Esophagus squamous epithelium (tissue), 5 donors: ENCODE measurements at places on chromosomes 2 and 18. TPM values are rescaled to one million over a fixed set of nuclear protein-coding genes. Genes with fewer than 3 reads are reported as not detected.

DNA sequence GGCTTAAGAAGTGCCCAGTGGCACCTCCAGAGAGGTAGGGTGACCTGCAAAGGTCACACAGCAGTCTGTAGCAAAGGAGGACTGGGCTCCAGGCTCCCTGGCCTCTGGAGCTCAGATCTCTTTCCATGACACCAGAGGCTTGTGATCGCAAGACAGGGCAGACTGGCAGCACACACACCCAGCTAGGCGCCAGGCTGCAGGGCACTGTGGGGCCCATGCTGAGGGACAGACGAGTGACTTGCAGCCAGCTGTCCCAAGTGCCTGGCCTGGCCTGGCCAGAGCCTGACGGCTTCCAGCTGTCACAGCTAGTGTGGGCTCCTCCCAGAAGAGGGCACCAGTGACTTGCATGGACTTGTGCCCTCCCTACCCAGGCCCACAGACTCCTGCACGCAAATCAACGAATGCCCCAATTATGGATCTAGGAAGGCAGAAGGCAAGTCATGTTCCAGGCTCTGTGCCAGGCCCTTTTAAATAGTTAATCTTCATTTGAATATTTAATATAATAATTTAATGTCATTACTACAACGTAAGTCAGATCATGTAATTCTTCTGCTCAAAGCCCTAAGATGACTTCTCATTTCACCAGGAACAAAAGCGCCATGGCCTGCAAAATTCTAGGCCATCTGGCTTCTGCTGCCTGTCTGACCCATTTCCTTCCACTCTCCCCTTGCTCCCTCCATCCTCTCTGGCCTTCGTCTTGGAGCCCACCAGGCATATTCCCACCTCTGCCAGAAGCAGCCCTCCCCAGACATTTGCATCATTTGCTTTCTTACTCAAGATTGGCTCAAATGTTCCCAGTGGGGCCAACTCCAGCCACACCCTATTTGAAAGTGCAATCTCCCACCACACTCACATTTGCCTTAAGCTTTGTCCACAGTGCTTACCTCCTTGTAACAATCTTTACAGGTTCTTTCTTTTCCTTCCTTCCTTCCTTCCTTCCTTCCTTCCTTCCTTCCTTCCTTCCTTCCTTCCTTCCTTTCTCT lies 3.7 kb upstream of the SPEG start:
- DNase-seq: no peak

GRCh38 chr2:75986617-75987016 lies 275.9 kb upstream of the GCFC2 start:
- no peak for DNase-seq

DNA sequence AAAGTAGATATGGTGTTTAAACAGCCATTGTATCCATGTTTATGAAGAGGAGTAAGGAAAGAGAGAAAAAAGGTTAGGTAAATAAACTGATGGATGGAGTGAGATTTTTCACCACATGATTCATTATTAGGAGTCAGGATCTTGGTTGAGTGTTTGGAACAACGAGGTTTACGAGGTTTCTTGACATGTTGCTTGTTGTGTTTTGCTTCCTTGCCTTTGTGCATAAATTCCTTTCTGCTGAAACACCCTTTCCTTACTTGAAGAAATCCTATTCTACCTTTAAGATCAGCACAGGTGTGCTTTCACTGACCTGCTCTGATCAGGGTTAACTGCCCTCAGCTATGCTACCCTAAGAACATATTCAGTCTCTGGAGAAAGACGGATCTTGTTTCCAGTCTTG lies 66.6 kb downstream of the EFEMP1 start:
- no peak for DNase-seq

- no peak for DNase-seq
These were observed 972 bp upstream of the DLX2 start for GRCh38 chr2:172103471-172104272.

- no peak for DNase-seq
These were observed 63.1 kb downstream of the ANKRD12 start for GRCh38 chr18:9199681-9200080.

- DNase-seq: no peak
These were observed 106.4 kb downstream of the POLR1A start for GRCh38 chr2:85999061-85999831.

DNA sequence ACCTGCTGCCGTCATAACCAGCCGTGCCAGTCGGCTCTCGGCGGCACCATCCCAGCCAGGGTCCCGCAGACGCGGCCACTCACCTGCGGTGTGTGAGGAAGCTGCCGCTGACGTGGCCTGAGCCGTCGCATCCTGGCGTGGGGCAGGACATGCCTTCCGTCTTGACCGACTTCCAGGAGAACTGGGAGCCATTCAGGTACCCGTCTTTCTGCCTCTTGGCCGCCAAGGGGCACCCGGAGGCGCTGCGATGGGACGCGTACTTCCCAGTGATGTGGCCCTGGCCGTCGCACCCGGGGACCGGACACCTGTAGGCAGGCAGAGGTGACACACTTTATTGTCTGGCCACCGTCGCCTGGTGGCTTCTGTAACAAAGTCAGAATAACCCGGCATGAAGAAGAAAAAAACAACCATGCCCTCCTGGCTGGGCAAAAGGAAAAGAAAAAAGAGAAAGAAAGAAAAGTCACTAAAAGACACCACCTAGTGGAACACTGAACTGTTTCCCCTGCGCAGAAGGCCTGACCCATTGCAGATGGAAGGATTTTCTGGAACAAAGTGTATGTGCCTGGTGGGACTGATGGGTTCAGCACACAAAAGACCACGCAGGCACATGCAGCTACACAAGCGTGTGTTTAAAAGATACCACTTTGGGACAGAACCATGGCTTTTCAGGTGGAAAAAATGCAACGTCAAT lies 94.9 kb upstream of the PXDN start:
- DNase-seq: no peak

Gene LIPG
- 0.12 TPM for total RNA-seq

DNA sequence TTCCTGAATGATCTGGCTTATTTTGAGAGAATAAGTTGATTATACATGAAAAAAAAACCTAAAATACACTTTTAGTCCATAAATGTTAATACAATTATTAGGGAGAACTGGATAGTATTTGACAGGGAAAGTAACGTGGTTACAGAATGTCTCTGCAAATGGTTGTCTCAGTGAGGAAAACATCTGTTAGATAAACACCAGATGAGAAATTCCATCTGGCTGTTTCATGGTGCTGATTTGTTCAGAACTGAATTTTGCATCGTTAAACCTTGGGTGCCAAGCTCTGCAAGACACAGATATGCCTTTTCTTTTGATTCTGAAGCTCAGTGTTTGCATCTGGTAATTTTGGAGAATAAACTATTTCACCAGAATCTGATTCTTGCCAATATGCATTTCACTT lies 90.4 kb downstream of the SCN3A start:
- no peak for DNase-seq

GRCh38 chr2:86000938-86001312 lies 104.8 kb downstream of the POLR1A start:
- no peak for DNase-seq

Gene DNAJC10
- total RNA-seq: 26.0 TPM

- DNase-seq: no peak
These were observed 81.6 kb upstream of the ALPP start for GRCh38 chr2:232296776-232297525.

- no peak for DNase-seq
These were observed 8.6 kb downstream of the SNRNP27 start for GRCh38 chr2:69902213-69902922.

GRCh38 chr18:58845928-58846724 lies 18.6 kb upstream of the ZNF532 start:
- no peak for DNase-seq

Gene KCNIP3
- total RNA-seq: 2.5 TPM

DNA sequence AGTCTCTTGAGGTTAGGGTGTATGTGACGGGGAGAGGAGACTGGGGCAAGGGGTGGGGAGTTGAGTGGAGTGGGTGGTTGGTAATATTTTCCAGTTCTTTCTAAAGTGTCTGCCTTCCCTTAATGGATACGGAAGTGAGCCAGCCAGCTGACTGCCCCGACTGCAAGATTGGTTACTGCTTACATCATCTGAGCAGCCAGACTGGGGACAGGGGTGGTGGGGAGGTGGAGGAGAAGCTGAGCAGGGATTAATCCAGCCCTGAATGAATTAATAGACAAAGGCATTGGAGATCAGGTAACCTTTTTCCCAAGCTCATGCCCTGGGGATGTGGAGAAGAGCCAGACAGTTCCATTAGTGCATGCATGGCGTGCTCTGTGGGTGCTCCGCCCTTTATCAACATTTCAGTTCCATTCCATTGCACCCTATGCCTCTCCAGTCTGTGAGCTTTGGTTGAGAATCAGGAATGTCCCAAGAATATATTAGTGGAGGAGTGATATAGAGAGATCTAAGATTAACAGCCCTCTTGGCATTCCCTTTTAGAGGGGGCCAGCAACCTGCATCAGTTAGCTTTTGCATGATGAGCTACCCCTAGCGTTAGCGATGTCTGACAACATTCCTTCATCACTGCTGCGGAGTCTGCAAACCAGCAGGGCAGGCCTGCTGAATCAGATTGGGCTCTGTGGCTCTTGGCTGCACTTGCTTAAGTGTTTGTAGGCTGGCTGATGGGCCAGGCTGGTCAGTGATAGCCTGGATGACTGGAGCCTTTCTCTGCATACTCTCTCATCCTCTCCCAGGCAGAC lies 67.4 kb downstream of the TNP1 start:
- DNase-seq: no peak

DNA sequence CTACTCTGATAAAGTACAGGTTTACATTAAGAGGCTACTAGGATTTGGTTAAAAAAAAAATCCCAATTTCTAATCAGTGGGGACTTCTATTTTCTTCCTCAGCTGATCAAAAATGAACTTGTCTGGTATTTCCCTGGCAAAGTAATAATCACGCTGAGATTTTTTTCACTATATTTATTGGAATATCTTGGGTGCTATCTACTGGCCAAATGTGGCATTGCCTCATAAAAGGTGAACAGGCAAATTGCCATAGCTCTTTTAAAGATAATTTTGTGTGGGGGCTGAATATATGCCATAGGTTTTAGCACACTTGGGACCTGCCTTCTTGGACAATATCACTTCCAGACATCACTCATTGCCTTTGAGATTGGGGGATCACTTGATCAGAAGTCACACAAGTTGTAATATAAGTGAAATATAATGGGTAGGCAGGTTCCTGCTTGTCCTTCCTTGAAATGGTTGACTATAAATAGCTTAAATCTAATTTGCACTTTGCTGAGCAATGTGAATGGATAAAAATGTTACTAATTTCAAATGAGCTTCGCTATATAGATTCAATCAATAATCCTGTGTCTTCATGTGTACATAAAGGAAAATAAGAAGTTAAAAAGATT lies 7.0 kb upstream of the NXPH2 start:
- DNase-seq: no peak

GRCh38 chr2:199471443-199472057 lies 13.8 kb upstream of the SATB2 start:
- no peak for DNase-seq

DNA sequence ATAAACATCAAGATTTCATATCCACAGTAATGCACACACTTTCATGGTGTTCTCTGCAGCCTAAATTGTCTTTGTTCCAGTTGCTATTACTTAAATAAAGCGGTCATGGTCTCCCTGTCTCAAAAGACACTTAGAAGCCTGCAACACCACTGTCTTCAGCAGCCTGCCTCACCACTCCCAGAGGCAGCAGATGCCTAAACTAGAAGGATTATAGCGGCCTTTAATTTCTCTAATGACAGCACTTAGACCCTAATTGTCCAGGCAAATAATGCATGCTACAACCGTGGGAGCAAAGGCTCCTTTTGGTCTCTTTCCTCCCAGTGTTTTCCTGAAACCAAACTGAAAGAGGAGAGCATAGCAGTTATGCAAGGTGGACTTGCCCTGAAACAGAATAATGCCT lies 248.8 kb upstream of the SLC39A10 start:
- no peak for DNase-seq

DNA sequence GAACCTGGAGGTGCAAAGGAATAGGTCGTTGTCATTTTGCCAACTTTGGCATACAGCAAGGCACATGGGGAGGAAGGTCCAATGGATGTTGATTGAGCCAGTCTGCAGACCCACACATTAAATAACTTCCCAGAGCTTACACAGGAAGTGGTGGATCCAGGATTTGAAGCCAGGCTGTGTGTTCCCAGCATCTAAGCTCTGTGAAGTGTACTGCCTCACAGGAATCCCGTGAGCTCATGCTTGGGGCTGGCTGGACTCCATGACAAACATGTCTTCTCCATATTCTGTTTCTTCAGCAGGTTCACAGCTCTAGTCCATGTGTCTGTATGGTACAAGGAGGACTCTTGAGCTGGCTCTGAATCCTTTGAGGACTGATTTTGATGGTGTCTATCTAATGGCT lies 63.9 kb downstream of the KLHL29 start:
- DNase-seq: no peak

GRCh38 chr18:22641958-22642357 lies 224.2 kb upstream of the CTAGE1 start:
- no peak for DNase-seq

- DNase-seq: no peak
These were observed 10.2 kb downstream of the SP3 start for GRCh38 chr2:173955004-173955403.

Gene KCNE4
- 0.27 TPM for total RNA-seq

Gene PAPOLG
- 7.4 TPM for total RNA-seq

DNA sequence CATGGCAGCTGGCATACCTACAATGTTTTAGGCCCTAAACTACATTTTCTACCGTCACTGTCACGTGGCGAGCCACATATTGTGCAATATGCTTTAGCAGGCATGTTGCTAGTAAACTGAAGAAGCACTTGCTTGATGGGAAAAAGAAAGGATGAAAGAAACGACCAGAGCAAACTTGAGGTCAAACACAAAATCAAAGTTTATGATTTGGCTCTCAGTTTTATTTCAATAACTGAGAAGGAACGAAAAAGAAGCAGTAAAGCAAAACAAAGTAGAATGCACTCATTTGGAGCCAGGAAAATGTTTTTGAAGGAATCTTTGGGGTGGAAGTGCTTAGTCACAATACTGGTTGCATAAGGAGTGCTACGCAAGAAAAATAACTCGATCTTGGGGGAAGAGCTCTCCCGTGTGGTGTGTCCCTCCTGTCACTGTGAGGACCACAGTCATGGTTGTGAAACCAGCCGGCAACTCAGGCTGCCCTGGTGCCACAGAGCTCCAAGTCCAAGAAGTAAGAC lies 349.8 kb downstream of the RBM43 start:
- DNase-seq: no peak
